ENCODE measurements at places on chromosomes 4 and X.

DNA sequence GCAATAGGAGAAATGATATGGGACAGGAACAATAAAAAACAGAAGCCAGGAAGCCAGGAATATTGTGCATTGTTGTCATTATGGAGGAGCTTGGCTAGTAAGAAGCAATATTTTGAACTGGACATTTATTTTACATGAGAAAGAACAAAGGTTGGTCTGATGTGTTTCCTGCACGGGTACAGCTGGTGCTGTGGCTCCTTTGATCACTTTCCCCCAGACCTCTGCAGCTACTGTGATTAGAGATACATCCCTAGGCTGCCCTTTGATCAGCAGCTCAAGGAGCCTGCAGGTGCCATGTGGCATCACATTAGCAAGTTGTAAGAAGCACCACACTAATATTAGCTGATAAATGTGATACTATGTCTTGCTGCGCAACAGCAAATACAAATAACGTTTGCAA lies 2.5 kb downstream of the PDGFC start:
- DNase-seq, result no peak

DNA sequence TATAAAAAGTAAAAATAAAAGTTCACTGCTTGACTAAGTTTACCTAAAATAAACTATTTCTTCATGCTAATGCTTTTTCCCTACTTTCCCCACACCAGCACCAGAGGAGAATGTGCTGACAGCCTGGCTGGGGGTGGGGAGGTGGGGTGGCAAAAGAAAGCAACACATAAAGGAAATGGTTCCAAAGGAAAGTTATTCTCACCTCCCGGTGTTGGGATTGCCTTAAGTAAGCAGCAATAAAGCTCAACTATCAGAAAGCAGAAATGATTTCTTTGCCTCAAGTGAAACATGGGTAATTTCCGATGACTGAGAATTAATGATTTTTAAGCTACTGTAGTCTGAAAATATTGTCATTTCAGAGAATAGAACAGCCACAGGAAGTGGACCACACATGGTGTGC lies 84.5 kb upstream of the DKK2 start:
- no peak for DNase-seq

GRCh38 chr4:161343569-161343950 lies 820.2 kb downstream of the FSTL5 start:
- DNase-seq, result no peak

DNA sequence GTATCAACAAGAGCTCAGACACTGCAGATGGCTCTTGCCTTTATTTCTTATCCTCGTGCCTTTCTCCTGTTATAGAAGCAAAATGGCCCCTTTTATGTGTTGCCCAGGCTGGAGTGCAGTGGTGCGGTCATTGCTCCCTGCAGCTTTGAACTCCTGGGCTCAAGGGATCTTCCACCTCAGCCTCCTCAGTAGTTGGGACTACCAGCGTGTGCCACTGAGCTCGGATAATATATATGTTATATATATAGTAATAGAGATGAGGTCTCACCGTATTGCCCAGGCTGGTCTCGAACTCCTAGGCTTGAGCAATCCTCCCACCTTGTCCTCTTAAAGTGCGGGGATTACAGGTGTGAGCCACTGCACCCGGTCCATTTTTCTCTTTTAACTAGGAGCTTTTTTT lies 79.7 kb downstream of the TMEM131L start:
- no peak for DNase-seq

GRCh38 chr4:174418640-174419212 lies 103.6 kb downstream of the HPGD start:
- no peak for DNase-seq

Data from activated gamma-delta T cell treated with Interleukin-2 at 50 U/mL for 16 hours (primary cell).